ENCODE measurements at places on chromosomes 5 and 9. TPM values are rescaled to one million over a fixed set of nuclear protein-coding genes. Genes with fewer than 3 reads are reported as not detected.

DNA sequence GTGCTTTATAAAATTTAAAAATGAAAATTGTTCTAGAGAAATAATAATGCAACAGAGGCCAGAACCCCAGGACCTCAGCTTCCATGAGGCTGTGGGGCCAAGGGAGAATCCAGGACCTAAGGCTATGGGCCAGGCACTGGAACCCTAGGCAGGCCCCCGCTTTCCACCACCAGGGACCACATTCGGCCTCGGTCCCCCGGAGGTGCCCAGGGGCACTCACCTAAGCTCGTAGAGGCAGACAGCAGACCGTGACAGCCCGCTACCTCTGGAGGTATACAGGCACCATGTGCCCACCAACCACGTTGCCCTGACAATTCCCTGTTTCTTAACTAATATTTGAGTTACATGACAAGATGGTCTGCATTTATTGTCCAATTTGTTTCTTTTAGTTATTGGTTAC lies 49.5 kb upstream of the MROH2B start:
- no peak for DNase-seq

SCGB3A2 gene
- 1.4 TPM for total RNA-seq

DMGDH gene
- total RNA-seq: 0.36 TPM

DNA sequence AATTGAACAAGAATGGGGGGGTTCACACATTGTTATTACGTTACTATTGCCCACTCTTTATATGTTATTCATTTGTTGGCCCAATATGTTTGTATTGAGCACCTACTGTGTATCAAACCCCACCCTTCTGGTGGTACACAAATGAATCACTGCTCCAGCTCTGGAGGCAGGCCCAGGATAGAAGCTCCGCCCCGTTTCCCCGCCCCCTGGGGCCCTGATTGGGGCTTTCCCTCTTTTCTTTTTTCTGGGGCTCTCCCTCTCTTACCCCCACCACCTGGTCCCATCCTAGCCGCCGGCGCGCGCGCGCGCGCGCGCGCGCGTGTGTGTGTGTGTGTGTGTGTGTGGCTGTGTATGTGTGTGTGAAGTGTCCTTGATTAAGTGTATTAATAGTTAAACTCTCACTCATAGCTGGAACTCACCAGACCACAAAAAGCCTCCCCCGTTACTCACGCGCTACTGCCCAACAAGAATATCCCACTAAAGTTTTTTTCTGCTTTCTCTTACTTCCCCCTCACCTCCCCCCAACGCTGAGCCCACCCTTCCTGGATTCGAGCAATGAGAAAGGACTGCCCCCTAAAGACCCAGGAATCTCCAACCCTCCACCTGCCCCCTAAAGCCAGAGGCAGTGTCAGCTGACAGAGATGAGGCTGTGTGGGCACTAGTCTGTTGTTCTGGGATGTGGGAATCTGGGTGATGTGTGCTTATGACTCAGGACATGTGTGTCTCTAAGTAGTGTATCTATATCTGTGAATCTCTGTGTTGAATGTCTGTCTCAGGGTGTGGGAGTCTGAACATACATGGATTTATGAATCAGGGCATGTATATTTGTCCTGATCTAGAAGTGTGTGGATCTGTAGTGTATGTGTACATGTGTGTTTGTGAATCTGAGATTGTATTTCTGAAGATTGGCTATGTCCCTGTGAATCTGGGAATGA lies 4.0 kb downstream of the CXXC5 start:
- DNase-seq: peak; percentile 42

STK32A gene
- total RNA-seq: 0.87 TPM

PDE8B gene
- 7.8 TPM for total RNA-seq

- DNase-seq: no peak
These were observed 639 bp downstream of the EHMT1 start for GRCh38 chr9:137619240-137620047.

GRCh38 chr9:124818431-124819281 lies 34.6 kb upstream of the WDR38 start:
- no peak for DNase-seq

NME5 gene
- 0.82 TPM for total RNA-seq

FBLL1 gene
- 0.51 TPM for total RNA-seq

GRCh38 chr9:98547606-98548005 lies 161.1 kb downstream of the GABBR2 start:
- no peak for DNase-seq

GRCh38 chr9:36207546-36208012 lies 16.9 kb downstream of the CLTA start:
- no peak for DNase-seq

- DNase-seq: no peak
These were observed 14.9 kb upstream of the CERCAM start for GRCh38 chr9:128405780-128406171.

- no peak for DNase-seq
These were observed 57.7 kb downstream of the MAT2B start for GRCh38 chr5:163563112-163563511.

DNA sequence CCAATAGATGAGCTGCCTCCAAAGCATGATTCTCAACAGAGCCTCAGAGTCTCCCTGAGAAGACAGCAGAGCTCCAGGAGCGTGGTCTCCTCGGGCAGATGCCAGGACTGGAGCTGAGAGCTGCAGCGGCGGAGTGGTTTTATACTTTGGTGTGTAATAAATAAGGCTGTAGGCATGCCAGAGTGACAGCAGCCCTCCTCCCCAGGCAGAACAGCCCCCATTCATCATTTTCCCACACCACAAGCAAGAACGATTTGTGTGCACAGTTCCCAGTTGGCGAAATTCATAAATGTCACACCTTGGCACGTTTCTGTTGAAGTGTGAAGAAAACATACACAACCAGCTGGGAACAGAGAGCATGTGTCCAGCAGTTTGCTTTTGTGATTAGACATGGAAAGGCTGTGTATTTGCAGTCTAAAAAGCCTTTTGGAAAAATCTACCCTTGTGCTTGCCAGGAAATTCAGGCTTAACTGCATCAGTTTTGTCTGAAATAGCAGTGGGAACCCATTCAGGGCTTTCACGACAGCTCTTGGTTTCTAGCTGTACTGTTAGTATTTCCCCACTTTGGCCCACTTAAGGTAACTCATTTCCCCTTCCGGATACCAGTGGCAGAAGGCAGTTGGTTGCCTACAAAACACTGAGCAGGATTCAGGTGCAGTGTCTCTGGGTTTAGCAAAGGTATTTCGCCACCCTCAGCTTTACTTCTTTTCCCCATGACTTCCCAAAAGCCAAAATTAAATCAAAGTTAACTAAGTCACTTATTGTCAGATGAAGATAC lies at the start of gene C1QTNF3:
Gene C1QTNF3 (minus strand): TSS at position 115 of the 778 bp plus-strand sequence. CDS start 88 bp downstream, at position 27.
- DNase-seq: no peak

- no peak for DNase-seq
These were observed 123.5 kb downstream of the DAB2IP start for GRCh38 chr9:121774715-121775613.

GRCh38 chr5:7415123-7415522 lies 19.2 kb downstream of the ADCY2 start:
- DNase-seq: no peak

DNA sequence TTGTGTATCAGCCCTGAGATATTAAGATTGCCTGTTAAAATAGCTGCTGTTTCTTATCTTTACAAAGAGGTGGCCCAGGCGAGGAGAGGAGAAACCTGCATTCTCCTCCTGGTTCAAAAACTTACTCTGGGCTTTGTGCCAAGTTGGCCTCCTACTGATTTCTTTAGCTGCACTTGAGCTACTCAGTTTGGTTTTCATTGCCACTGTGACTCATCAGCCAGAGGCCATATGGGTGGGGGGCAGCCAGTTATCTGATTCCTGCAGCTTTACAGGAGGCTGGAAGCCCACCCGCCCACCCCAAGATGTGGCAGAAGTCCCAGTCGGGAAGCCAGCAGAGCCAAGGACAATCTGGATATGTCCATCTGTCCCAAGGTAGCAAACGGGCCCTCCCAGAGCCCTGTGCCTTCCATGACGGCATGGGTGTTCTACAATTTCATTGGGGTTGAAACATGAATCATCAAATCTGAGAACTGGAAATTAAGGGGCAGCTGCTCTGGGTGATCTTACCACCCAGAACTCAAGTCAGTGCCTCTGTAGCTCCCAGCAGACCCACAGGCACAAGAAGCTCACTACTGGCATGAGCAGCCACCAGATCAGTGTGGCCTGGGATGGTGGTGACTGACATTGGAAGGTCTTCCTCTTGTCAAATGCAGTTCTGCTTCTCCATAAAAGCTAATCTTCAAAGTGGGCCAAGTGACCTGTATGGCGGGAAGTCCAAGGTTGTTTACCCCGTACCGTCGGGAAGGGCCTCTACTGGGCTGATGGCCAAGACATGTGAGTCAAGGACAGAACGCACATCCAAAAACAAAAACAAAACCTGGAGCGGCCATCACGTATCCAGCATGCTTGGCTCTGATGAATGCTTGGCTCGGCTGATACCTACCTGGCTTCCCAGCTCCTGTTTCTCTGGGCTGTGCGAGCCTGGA lies 15.6 kb downstream of the FCN2 start:
- no peak for DNase-seq

CFAP157 gene
- total RNA-seq: 0.85 TPM

AGXT2 gene
- total RNA-seq: not detected

GRCh38 chr9:89604729-89605464 lies at the start of gene GADD45G:
Gene GADD45G (plus strand): TSS chr9:89605012. CDS start chr9:89605122, 110 bp downstream.
- peak; percentile 81 for DNase-seq

OR1L6 gene
- total RNA-seq: not detected

SLC4A9 gene
- 0.23 TPM for total RNA-seq

GRCh38 chr5:161311146-161311708 lies 235.3 kb downstream of the GABRB2 start:
- no peak for DNase-seq

DNA sequence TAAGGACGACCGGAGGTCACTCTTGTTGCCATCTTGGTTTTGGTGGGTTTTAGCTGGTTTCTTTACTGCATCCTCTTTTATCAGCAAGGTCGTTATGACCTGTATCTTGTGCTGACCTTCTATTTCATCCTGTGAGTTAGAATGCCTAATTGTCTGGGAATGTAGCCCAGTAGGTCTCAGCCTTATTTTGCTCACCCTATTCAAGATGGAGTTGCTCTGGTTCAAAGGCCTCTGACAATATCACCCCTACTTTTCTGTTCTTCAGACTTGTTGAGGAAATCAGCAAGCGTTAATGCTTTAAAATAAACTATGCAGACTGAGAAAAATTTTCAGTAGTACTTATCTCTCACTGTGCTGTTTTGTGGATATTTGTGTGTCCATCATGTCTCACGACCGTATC lies 92.6 kb downstream of the MTRR start:
- DNase-seq: no peak

DNA sequence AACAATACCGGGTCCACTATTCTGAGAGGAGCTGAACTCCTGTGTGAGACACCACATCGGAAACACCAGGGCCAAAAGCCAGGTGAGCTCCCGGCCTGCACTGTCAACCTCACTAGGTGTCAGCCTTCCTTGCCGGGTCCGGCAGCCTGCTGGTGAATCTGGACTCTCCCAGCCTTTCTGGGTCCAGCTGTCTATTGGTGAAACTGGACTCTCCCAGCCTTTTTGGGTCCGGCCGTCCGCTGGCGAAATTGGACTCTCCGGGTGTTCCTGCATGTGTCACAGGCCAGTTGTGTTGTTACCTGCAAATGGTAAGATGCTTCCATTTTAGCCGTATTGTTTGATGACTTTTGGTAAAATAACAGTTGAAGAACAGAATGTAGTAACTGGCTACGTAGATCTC lies 801.5 kb downstream of the CDH9 start:
- no peak for DNase-seq

- DNase-seq: no peak
These were observed 242.9 kb upstream of the TRPM3 start for GRCh38 chr9:71364186-71364955.

GRCh38 chr5:2192496-2192895 lies 309.8 kb upstream of the IRX4 start:
- DNase-seq: no peak

- no peak for DNase-seq
These were observed 8.3 kb downstream of the PPIC start for GRCh38 chr5:123028222-123028621.

DNA sequence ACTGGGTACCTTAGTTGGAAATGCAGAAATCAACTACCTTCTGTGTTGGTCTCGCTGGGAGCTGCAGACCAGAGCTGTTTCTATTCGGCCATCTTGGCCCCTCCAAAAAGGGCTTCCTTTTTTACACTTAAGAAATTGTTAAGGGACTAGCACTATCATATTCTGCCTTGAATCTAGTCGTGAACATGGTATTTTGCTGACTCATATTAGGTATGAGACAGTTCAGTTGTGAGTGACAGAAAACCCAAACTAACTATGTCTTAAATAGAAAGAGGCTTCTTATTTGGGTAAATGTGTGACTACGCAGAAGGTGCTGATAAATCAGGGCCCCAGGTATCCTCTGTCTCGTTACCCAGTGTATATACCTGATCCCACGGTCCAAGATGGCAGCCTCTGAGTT lies 298.2 kb downstream of the EDIL3 start:
- DNase-seq: no peak

GRCh38 chr5:989961-990530 lies 18.6 kb upstream of the NKD2 start:
- DNase-seq: peak; percentile 73

EIF4E1B gene
- 0.54 TPM for total RNA-seq

- no peak for DNase-seq
These were observed 1.5 kb downstream of the CTNNA1 start for GRCh38 chr5:138754699-138755057.

DNA sequence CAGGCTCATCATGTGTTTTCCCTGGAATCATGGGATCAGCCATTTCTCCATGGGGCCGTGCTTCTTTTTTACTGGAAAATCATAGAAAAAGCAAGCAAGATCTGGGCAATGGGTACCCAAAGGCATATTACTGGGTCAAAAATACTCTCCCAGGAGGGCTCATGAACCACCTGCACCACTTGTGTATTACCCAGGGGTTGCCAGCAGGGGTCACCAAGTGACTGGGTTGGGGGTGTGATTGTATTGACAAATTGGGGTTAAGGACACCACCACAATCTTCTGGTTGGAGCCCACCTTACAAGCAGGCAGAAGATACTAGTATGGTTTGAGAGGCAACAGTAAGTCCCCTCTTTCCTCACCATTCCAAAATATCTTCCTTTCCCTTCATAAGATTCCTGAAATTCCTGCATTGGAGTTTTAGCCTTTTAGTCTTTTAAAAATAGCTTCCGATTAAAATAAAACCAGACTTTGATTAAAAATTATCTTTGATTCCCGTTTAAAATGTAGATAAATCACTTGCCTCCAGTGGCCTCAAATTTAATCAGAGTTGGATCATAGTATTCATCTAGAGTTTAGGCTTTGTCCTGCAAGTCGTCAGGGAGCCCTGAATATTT lies 603.3 kb downstream of the KIF4B start:
- DNase-seq: peak; percentile 80

PLAC8L1 gene
- 0.80 TPM for total RNA-seq

GPRIN1 gene
- 3.9 TPM for total RNA-seq

PCDHB5 gene
- 7.8 TPM for total RNA-seq

GRCh38 chr9:96856363-96857286 lies 2.3 kb upstream of the ZNF782 start:
- peak; percentile 74 for DNase-seq

DNA sequence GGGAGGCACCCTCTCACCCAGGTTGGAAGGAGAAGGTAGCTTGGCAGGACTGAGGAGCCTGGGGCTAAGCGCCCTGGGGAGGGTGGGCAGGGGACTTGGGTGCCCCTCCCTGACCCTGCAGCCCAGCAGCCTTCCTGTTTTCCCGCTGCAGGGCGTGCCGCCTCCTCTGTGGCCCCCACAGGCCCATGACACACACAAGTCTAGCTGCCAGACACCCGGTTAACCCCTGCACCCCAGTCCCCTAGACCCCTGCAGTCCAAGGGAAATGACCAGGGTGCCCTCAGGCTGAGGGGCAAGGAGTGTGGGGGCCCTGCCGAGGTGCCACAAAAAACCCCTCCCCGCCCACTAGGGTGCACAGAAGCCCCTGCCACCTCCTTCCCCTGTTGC lies 33.0 kb downstream of the GOLGA2 start:
- DNase-seq: no peak
